Tibial nerve (tissue), 4 donors: ENCODE measurements at places on chromosomes 3 and 15. TPM values are rescaled to one million over a fixed set of nuclear protein-coding genes. Genes with fewer than 3 reads are reported as not detected.

DNA sequence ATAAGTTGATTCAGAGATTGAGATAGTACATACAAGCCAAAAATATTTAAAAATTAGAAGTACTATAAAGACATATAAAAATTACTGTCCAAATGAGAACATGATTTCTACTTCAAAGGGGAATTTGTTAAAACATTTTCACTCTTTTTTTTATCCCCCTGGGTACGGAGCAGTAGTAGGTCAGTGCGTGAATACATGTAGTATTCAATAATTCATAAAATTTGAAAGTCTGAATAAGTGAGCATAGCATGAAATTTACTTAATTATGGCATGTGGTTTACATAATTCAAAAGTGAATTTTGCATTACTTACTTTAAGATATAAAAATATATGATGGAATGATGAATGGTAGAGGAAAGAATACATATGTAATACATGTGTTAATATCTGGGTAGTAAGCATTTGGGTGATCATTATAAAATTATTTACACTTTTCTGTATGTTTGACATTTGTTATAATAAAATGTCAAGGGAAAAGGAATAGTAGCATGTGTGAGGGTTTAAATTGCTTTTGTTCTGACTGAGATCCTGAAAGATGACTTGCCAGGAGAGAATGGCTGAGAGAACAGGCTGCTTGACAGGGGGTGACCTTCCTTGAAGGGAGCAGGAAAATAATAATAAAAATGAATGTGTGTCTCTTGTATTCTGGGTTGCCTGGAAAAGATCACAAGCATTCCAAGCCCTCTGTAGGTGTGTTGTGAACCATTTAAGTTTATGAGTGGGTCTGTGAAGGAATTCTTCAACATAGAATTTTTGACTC lies 1178.8 kb downstream of the ZPLD1 start:
- no peak for DNase-seq

GRCh38 chr15:72474466-72474911 lies 359 bp downstream of the ARIH1 start:
- DNase-seq: no peak

Gene BCL2A1
- total RNA-seq: 0.59 TPM

DNA sequence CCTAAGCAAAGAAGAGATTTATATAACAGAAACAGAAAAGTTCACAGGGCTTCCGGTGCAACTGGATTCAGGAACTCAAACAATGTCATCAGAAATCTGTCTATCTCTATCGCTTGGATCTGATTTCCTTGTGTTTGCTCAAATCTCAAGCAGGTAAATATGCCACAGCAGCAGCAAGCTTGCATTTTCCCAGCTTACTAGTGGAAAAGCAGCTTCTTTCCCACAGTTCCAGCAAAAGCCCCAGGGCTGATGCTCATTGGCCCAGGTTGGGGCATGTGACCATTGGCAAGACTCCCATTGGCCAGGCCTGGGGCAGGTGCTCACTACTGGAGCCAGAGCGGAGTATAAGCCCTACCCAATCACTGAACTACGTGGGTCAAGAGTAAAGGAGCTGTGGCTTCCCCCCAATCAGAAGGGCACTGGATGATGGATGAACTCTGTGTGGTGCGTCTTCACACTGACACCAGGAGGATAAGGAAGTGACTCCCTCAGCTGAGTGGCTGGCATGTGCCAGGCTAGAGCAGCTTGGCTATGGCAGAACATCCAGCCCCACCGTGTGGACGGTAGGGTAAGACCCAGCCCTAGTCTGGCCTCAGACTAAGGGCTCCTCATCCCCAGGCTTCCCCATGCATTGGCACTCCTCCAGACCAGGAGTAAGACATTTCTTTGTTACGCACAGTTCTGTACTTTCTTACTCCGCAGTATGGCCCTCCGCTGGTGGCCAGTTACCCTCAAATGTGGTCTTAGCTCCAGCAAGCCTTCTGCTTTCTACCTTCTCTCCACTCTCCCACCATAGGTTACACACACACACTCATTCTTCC lies 13.1 kb upstream of the VIPR1 start:
- no peak for DNase-seq

DNA sequence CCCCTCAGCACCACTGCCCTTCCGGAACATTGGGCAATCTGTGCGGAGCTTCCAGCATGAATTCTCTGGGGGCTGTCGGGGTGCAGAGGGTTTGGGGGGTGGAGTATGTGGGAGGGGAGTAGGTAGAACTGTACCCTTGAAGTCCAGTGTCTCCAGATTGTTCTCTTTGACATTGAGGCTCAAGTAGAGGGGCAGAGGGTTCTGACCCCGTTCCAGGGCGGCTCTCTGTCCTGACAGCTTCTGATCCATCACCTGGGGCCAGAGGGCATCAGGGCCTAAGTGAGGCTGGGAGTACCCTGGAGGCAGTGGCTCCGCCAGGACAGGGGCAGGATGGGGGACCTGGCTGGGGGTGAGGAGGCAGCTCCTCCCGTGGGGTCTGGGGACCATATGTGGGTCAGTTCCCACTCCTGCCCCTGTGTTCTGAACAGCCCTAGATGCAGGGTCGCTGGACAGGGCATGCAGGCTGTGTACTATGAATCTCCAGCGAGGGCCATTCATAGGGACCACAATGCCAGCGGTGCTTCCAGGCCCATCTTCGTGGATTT lies 22.1 kb downstream of the PLA2G4D start:
- no peak for DNase-seq

DNA sequence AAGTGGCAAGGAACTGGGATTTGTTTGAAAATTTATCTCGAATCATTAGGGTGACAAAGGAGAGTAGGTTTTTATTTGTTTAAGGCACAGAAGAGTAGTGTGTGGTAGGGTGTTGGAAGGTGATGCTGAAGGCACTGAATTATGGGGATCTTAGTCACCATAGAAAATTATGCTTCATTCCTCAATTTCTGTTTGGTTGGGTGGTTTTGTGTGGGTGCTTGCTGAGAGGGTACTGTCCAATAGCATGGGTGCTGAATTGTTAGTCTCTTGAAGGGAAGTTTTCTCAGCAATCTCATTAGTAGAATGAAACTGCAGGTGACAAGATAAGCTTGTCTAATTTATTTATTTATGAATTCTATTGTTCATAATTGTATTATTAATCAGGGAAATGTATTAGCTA lies 610.9 kb downstream of the AGBL1 start:
- no peak for DNase-seq

Gene TEX55
- total RNA-seq: not detected

GRCh38 chr15:41494190-41494921 lies 682 bp downstream of the ITPKA start:
- DNase-seq: no peak

GRCh38 chr15:63576441-63576840 lies 20.7 kb upstream of the FBXL22 start:
- DNase-seq: no peak

Gene PCSK6
- total RNA-seq: 27.0 TPM

- DNase-seq: no peak
These were observed 5.6 kb downstream of the TIGIT start for GRCh38 chr3:114299421-114299820.

- DNase-seq: no peak
These were observed 165.3 kb downstream of the AKAP13 start for GRCh38 chr15:85545752-85546151.

Gene FMN1
- 19.7 TPM for total RNA-seq

- DNase-seq: no peak
These were observed 136.5 kb downstream of the ZNF609 start for GRCh38 chr15:64596701-64597476.

Gene KCNAB1
- total RNA-seq: 8.5 TPM

- DNase-seq: no peak
These were observed 692 bp downstream of the ZWILCH start for GRCh38 chr15:66505818-66506217.

- DNase-seq: no peak
These were observed 19.6 kb downstream of the CD86 start for GRCh38 chr3:122074621-122075265.

Gene TAMM41
- 40.8 TPM for total RNA-seq

Gene TNIK
- 11.1 TPM for total RNA-seq

Gene RETNLB
- not detected for total RNA-seq

Gene P2RY1
- total RNA-seq: 6.7 TPM

- DNase-seq: no peak
These were observed 22.8 kb downstream of the UBXN7 start for GRCh38 chr3:196409409-196409808.

DNA sequence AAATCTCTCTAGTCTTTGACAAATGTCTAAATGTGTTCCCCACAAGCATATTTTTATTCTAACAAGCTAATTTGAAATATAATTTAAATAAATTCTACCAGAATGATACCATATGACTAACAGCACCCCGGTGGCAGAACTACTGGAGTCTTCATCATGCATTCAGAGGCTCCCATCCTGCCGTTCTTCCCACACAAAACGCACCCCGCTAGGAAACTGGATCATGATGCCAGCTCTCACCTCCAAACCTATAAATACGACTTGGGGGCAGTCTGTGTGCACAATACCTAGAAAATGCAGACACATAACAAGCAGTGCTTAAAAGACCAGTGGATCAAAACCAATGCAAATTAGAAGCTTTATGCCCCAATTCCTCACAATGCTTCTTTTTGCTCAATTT lies 8.5 kb downstream of the HOMER2 start:
- DNase-seq: no peak

DNA sequence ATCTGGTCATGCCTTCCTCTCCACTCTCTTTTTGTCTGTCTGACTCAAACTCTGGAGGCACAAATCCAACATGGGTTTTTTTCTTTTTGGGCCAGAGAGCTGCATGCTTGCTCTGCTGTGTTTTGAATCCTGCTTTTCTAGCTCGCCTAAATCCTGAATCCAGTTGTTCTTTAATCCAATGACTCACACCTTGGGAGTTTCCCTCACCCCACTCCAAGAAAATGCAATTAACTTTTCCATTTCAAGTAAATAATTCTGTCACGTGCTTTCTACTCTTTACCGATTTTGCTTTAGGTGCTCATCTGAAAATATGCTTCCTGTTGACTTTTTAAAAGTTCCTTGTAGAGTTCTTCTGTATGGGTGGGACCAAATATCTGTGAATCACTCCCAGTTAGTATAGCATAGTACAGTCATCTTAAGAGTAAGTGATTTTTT lies 47.6 kb downstream of the SLMAP start:
- no peak for DNase-seq
